ENCODE measurements at places on chromosomes 12 and 14. TPM values are rescaled to one million over a fixed set of nuclear protein-coding genes. Genes with fewer than 3 reads are reported as not detected.

GARIN6 gene
- total RNA-seq, result not detected

ALDH1L2 gene
- total RNA-seq, result 0.42 TPM

WNT1 gene
- total RNA-seq, result not detected

MAP1LC3B2 gene
- total RNA-seq, result 1.5 TPM

SALL2 gene
- total RNA-seq, result 3.1 TPM

SLC16A7 gene
- total RNA-seq, result 40.4 TPM

SART3 gene
- total RNA-seq, result 87.6 TPM

CCDC175 gene
- not detected for total RNA-seq

KCNH3 gene
- total RNA-seq, result 3.8 TPM

PLXNC1 gene
- total RNA-seq, result 12.6 TPM

NAA25 gene
- total RNA-seq, result 42.3 TPM

RBMS2 gene
- total RNA-seq, result 5.5 TPM

OAS1 gene
- 5.3 TPM for total RNA-seq

PPP4R4 gene
- total RNA-seq, result 1.8 TPM

P2RX7 gene
- 6.3 TPM for total RNA-seq

Measured in naive thymus-derived CD4-positive, alpha-beta T cell (primary cell).